Foreskin keratinocyte (primary cell): ENCODE measurements at places on chromosomes 1 and 21. TPM values are rescaled to one million over a fixed set of nuclear protein-coding genes. Genes with fewer than 3 reads are reported as not detected.

Gene SLC1A7
- not detected in 2 replicates for total RNA-seq

Gene SH2D5
- 146 and 157 TPM in 2 replicates for total RNA-seq

Gene TESK2
- total RNA-seq = 2.0 and 2.2 TPM in 2 replicates

Gene TTC39A
- 0.20 and 0.25 TPM in 2 replicates for total RNA-seq

Gene XPR1
- 25.1 and 27.6 TPM in 2 replicates for total RNA-seq

Gene AHDC1
- total RNA-seq = 12.1 and 14.8 TPM in 2 replicates
